ENCODE measurements at places on chromosomes 3 and 15.

- peak; percentile 5 for DNase-seq
Measured at GRCh38 chr3:16704941-16705340, 99.7 kb upstream of the DAZL start.

GRCh38 chr15:42999201-42999779, 78.7 kb upstream of the TTBK2 start:
- no peak for DNase-seq

GRCh38 chr3:112740835-112741234, 99.9 kb upstream of the CCDC80 start:
- DNase-seq, result no peak

DNA sequence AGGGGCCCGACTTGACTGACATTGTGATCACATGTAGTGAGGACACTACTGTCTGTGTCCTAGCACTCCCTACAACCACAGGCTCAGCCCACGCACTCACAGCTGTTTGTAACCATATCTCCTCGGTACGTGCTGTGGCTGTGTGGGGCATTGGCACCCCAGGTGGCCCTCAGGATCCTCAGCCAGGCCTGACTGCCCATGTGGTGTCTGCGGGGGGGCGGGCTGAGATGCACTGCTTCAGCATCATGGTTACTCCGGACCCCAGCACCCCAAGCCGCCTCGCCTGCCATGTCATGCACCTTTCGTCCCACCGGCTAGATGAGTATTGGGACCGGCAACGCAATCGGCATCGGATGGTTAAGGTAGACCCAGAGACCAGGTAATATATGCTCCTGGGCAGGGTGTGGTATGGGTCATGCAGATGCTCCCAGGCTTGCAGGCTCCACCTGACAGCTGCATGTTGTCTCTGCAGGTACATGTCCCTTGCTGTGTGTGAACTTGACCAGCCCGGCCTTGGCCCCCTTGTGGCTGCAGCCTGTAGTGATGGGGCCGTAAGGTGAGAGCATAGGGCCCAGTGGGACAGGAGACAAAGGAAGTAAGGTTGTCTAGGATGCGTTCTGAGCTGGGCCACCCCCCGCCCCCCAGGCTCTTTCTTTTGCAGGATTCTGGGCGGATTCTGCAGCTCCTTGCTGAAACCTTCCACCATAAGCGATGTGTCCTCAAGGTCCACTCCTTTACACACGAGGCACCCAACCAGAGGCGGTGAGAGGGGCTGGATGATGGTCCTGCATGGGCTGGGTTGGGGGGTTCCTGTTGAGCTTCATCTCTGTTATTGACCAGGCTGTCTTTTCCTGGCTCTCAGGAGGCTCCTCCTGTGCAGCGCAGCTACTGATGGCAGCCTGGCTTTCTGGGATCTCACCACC, 4.4 kb downstream of the DALRD3 start:
- no peak for DNase-seq

- no peak for DNase-seq
Measured at GRCh38 chr15:74964794-74965193, 8.2 kb upstream of the RPP25 start.

DNA sequence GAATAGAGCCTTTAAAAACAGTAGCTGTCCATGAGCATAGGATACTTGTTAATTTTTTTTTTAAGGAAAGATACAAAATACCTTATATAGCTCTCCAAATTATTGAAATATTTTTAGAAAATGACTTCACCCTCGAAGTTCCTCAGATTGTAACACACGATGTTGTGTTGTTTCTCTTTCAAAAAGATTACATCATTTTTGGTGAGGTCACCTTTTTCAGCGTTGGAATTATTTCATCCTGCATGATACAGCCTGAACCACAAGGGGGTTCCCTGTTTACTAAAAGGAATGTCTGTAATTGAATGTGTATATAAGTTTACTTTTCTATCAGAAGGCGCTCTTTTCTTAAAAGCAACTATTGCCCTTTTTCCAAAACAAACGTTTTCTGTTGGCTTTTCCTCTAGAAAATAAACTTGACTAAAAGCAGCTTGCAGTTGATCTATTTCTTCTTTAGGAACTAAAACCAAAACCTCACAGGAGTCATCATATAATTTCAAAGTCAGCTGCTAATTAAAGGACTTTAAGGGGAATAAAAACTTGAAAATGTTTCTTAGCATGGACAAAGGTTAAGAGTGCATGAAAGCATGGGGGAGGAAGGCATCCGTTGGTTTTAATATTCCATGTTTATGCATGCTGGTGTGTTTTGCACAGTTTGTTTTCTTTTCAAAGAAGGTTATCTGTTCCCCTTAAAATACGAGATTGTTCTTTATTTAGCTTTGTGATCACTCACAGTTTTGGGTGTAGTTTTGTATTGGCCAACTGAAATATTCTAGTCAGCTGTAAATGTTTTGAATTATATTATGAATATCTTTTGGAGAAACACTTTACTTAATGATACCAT, 29.4 kb downstream of the LYSMD4 start:
- peak; percentile 66 for DNase-seq

GRCh38 chr3:38110314-38111050, 26.4 kb downstream of the ACAA1 start:
- DNase-seq, result no peak

DNA sequence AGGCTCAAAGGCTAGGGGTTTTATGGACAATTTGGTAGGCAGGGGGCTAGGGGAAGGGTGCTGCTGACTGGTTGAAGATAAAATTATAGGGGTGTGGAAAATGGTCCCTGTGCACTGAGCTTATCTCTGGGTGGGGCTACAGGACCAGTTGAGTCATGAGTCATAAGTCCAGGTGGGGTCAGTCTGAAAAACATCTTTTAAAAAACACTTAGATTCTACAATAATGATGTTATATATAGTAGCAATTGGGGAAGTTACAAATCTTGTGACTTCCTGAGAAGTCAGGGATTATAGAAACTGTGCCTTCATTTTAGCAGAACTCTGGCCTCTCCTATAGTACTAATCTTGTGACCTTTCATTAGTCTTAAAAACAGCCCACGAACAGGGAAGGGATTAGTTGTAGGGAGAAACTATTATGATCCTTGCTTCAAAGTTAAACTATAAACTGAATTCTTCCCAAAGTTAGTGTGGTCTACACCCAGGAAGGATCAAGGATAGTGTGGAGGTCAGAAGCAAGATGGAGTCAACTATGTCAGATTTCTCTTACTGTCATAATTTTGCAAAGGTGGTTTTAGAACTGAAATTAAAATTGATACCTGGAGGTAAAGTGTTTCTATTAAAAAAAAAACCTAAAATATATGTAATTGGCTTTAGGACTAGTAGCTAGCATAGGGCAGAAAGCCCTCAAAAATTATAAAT, 130.1 kb downstream of the P2RY1 start:
- DNase-seq, result no peak
